ENCODE measurements at places on chromosomes 5 and 9.

- DNase-seq = no peak
Observed at GRCh38 chr9:7762600-7762999, 37.0 kb downstream of the DMAC1 start.

DNA sequence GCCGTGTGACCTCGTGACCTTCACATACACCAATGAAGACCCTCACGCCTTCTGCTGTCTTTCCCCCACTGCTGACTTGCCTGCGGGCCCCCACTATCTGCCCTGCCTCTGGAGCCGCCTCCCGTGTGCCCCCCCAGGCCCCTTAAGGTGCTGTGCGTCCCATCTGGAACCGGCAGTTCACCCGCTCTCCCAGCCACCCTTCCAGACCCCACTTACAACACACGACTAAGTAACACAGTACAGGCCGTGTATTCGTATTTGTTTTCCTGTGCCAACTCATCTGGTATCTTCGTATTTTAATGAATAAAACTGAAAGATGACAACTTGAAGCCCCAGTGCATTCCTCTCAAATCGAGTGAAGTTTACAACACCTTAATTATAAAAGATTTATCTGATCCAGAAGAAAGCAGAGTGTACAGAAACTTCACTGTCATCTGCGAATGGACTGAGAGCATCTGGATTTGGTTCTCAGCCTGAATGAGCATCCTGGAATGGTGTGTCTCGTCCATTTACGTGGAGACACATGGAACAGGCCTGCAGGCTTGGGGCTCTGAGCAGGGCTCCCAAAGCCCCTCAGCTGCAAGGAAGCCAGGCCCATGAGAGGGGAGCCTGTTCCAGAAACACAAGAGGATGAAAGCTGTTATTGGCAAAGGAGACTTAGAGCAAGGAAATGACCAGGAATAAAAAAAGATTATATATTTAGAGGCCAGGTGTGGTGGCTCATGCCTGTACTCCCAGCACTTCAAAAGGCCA lies 21.9 kb upstream of the TERT start:
- DNase-seq = no peak

DNA sequence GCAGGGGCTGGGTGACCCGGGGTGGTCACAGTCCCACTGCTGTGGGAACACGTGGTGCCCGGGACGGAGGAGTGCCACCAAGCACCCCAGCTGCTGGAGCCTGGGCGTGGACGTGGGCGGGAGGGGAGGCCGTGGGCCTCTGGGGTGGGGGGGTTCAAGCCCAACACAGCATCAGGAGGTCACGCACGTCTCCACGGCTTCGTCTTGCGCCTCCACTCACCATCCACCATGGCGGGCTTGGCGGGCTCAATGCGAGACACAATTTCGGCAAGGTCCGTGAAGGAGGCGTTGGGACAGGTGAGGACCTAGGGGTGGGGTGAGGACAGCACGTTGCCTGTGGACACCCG lies 2.2 kb upstream of the NSMF start:
- DNase-seq = no peak

DNA sequence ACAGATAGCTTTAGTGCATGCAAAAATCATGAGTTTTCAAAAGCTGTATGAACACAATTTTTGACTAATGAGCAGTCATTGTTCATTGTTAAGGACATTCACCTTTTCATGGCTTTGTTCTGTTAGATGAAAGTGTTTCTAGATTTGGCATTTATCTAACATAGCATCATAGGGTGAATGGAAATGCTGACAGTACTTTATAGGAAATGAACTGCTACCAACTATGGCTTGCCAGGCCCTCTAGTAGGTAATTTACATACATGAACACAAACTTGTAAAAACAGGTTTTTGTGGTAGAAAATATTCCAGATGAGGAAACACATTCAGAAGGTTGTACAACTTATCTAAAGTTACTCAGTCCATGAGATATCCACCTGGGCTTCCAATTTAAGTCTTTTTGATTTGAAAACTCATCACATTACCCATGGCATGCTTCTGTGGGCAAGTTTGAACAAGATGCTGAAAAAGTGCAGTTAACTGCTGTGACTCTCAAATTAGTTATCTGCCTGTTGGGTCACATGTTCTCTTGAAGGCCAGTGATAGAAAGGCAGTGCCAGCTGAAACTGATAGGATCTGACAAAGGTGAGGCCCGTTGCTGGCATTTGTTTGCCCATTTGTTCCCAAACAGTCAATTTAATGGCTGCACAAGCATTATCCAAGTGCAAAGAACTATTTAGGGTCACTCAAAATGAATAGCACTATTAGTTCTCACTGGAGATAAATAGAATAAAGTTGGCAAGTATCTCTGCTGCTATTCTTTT lies 399.1 kb downstream of the MAN2A1 start:
- DNase-seq = no peak

GRCh38 chr5:57102189-57102904 lies 71.5 kb upstream of the GPBP1 start:
- no peak for DNase-seq

GRCh38 chr5:141737535-141737934 lies 55.5 kb upstream of the ARAP3 start:
- no peak for DNase-seq

- no peak for DNase-seq
Observed at GRCh38 chr5:994272-994607, 14.4 kb upstream of the NKD2 start.

- no peak for DNase-seq
Observed at GRCh38 chr9:72154468-72155285, 5.4 kb downstream of the GDA start.
